NCI-H1694 treated with DMSO at 0.1 percent for 48 hours (cell line): ENCODE measurements at places on chromosomes 1 and 21.
A peak's percentile ranks its signal among the peaks of the same experiment; 100 is the strongest.

GRCh38 chr21:36065497-36066036 lies 4.3 kb upstream of the CBR1 start:
- no peak for DNase-seq

GRCh38 chr1:82790556-82790955 lies 989.8 kb downstream of the ADGRL2 start:
- no peak for DNase-seq

DNA sequence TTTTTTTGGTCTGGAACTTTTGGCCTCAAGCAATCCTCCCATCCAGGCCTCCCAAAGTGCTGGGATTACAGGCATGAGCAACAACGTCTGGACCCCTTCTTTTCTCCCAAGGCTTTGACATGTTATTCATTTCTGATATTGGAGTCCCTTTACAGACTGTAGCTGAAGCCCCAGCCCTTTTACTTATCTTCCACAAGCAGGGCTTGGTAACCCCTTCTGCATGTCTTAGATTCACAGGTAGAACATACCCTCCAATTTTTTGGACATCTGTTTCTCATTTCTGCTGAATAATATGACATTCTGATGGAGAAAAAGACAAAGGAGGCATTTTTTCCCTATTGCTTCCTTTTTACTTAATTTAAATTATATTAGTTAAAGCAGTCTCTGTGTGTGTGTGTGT lies 39.2 kb upstream of the RGS21 start:
- DNase-seq: no peak

- peak; percentile 50 for DNase-seq
These were observed 1.6 kb downstream of the NFIA start for GRCh38 chr1:61083807-61084440.

DNA sequence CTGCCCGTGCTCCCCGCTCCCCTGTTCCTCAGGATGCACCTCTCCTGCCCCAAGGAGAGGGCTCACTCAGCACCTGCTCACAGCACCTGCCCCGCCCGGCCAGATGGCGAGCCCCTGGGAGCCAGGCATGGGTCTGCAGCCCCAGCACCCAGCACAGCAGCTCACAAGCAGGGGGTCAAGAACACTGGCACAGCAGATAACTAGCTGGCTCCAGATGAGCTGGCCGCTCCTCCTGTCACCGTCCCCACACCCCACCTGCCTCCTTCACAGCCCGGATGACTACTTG lies 20.9 kb upstream of the EVA1B start:
- no peak for DNase-seq

- no peak for DNase-seq
These were observed 37.2 kb upstream of the ETS2 start for GRCh38 chr21:38768471-38769063.

GRCh38 chr1:119391749-119392148 lies 23.2 kb downstream of the HAO2 start:
- DNase-seq: no peak

GRCh38 chr21:44626262-44626661 lies 631 bp upstream of the KRTAP10-9 start:
- no peak for DNase-seq

- peak; percentile 84 for DNase-seq
These were observed 37.2 kb downstream of the RHBG start for GRCh38 chr1:156406251-156406650.

GRCh38 chr1:61079898-61080336 lies 2.4 kb upstream of the NFIA start:
- DNase-seq: peak; percentile 63

GRCh38 chr21:14453339-14454015 lies 70.5 kb upstream of the HSPA13 start:
- DNase-seq: no peak

GRCh38 chr1:89878256-89878655 lies 57.4 kb downstream of the LRRC8D start:
- no peak for DNase-seq

DNA sequence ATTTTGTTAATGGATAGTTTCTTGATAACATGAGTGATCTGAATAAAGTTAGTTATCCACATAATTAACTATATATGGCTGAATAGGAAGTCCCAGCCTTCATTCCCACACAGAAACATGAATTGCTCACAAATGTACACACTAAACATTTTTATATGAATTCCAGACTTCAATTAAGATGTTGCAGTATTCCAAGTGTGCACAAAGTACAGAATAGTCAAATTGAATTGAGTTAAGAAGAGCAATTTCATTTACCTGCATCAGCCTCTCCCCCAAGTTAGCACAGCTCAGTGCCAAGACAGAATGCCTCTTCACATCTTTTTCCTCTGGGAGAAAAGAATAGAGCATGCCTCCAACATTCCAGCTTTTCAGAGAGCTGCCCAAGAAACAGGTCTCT lies 207.0 kb upstream of the SAMSN1 start:
- DNase-seq: no peak
